ENCODE measurements at places on chromosomes 7 and 10. TPM values are rescaled to one million over a fixed set of nuclear protein-coding genes. Genes with fewer than 3 reads are reported as not detected.

CALML5 gene
- not detected for total RNA-seq

ANKRD30A gene
- not detected for total RNA-seq

NUTM2D gene
- total RNA-seq: 5.4 TPM

DEPP1 gene
- total RNA-seq: 0.35 TPM

DLG5 gene
- 1.3 TPM for total RNA-seq

IRF5 gene
- total RNA-seq: 5.0 TPM

PKD2L1 gene
- not detected for total RNA-seq

NOC3L gene
- total RNA-seq: 27.5 TPM

MYOZ1 gene
- not detected for total RNA-seq

GDF10 gene
- 1.4 TPM for total RNA-seq

LRRN3 gene
- total RNA-seq: 106 TPM

XRCC2 gene
- 1.3 TPM for total RNA-seq

NUTM2B gene
- 1.4 TPM for total RNA-seq

ELFN1 gene
- not detected for total RNA-seq

GTF2IRD1 gene
- 6.9 TPM for total RNA-seq

HOXA13 gene
- total RNA-seq: not detected

UNCX gene
- not detected for total RNA-seq

CEP55 gene
- total RNA-seq: 0.95 TPM

TAF6 gene
- 70.3 TPM for total RNA-seq

CREB5 gene
- total RNA-seq: 0.09 TPM

CRHR2 gene
- not detected for total RNA-seq

TMEM139 gene
- 0.66 TPM for total RNA-seq
